Astrocyte of the hippocampus (primary cell): ENCODE measurements at places on chromosomes 13 and 19.

DNA sequence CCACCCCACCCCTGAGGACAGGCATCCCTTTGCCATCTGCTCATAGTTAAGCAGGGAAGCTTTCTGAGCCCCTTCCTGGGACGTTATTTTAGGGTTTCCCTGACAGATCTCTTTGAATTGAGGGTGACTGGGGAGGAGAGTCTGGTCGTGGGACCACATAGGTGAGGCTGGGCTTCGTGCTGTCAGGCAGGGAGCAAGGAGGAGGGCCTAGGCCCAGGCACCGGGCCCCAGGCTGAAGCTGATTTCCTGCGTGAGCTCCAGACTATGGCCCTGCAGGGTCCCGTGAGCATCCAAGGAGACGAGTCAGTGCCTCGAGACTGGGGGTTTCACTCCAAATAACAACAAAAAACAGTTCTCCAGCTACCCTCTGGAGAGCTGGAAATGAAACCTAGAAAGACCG lies 60.4 kb downstream of the MYO9B start:
- peak; percentile 40 for DNase-seq

DNA sequence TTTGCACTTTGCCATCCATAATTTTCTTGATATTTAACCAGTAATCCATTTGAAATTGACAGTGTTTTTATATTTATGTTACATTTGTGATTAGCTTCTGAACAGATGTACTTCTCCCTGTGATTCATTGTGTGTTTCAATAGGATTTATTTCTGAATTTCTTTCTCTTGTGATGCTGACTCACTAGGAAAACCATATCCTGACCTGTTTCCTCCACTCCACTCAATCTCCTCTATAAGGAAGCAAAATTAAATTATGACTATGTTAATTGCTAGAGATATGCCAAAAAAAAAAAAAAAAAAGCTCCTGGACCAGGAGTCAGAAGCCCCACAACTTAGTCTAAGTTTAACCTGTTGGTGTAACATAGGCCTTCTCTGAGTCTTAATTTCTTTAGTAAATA lies 614.6 kb upstream of the SPRY2 start:
- DNase-seq: no peak

- no peak for DNase-seq
Measured at GRCh38 chr13:28185256-28185655, 46.9 kb downstream of the PAN3 start.

GRCh38 chr13:59946944-59947343 lies 216.8 kb downstream of the DIAPH3 start:
- DNase-seq: peak; percentile 65

DNA sequence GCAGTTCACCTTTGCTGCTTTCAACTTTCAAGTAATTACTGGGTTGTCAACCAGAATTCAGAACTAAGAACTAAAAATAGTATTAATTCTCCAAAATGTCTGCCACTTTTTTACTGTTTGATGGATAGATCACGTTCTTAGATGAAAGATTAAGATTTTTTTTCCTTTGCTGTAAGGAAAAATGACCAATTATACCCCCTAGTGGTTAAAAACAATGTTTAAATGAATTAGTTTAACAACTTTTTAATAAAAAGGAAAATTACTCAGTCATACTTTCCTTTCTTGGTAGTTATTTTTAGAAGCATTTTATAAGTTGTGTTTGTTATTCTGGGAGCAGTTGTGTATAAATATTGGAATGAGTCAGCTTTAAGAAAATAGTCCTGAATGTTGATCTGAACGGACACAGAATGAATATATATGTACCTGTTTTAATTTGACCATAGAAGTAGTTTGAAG lies 4.6 kb downstream of the TM9SF2 start:
- DNase-seq: no peak
